Sciatic nerve (tissue), 2 donors: ENCODE measurements at places on chromosomes 5 and 9. TPM values are rescaled to one million over a fixed set of nuclear protein-coding genes. Genes with fewer than 3 reads are reported as not detected.
A peak's percentile ranks its signal among the peaks of the same experiment; 100 is the strongest.

The SH3GLB2 gene
- total RNA-seq, result 158 TPM

The CBY3 gene
- not detected for total RNA-seq

The CARTPT gene
- not detected for total RNA-seq

The OMD gene
- 35.7 TPM for total RNA-seq

- peak; percentile 79 for DNase-seq
Measured at GRCh38 chr5:132103332-132103951, 29.9 kb downstream of the CSF2 start.

DNA sequence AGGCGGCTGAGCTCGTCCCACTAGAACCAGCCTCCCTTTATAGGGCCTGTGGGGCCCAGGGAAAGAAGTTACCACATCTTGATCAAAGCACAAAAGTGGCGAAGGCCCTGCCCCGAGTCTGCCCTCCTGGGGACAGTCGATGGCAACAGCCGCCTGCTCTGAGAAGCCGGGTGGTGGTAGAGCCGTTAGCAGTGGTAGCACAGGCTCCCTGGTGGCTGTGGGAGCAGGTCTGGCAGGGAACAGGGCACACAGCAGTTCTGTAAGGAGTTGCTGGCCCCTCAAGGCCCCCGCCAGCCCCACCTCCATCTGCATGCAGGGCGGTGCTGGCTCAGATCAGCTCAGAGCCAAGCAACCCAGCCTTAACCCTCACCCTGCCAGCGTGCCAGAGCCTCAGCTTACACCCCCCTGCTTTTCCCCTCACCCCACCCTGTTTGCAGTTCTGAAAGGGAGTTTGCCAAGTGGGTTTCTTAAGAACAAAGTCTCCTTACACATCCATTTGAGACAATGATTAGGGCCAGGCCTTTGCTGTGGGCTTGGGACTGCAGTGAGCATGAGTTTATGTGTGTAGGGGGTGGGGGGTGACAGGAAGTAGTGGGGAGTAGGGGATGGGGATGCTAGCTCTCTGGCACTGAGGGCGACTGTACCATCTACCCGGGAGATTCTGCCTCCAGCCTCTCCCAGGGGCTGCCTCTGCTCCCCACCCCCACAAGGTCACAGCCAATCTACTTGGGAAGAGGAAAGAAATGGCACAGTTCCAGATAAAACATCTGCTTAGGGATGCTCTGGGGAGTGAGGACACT lies 11.8 kb downstream of the ACSL6 start:
- DNase-seq, result no peak

DNA sequence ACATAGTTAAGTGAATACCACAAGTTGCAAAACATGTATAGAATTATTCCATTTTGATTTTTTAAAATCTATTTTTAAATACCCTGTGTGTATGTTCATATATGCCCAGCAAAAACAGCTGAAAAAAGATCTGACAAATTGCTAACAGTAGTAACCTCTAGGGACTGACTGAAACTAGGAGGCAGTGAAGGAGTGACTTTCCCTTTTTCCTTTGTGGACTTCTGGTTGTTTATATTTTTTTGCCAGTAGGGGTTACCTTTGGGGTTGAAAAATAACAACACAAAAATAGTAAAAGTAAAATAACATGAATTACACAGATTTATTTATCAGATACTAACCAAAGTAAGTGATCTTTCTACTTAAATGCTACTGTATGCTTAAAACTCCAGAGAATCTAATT lies 2.9 kb downstream of the MEGF9 start:
- no peak for DNase-seq

DNA sequence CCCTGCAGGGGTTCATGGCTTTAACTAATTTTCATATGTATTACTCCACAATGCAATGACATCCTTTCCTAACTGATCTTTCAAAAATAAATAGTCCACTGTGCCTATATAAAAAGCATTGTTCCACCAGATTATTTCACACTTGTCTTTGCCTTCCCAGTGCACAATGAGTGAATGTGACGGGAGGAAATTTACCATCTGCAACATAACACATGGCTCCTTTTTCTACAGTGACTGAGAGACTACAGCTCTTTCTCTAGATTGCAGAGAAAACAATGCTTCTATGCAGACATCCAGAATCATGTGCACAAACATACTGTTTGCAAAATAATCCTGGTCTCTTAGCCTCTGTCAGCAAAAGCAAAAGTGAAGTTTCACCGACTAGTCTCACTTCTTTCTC lies 483.7 kb upstream of the PIK3R1 start:
- no peak for DNase-seq

GRCh38 chr9:125889476-125890419 lies 142.6 kb downstream of the PBX3 start:
- DNase-seq, result peak; percentile 60

DNA sequence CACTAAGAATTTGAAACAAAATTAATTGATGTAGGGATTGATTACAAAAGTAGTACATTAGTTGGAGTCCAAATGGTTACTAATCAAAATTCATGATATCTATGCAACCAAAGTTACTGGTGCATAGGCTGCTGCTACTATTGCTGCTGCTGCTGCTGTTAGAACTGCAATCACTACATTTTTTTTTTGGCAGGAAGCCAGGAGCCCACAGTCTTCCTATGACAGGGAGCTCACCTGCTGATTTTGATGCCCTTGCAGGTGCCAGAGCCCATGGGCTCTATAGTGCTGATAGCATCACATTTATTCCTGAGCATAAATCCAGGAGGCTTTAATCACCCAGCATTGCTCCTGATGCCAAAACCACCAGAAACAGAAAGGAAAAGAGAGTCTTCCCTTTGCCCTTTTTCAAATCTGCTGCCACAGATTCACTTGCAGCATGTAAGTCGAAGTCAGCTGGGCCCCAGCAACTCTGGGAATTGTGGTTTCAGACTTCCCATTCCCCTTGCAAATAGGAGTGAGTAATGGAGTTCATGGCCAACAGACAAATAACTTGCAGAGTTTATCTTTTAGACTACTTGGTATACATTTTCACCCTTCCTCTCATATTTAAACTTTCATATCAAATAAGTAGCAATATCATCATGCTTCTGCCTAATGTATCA lies 17.6 kb downstream of the SLCO6A1 start:
- no peak for DNase-seq

GRCh38 chr5:1974081-1974480 lies 91.4 kb upstream of the IRX4 start:
- no peak for DNase-seq

GRCh38 chr5:177402271-177403043 lies 2.0 kb upstream of the PFN3 start:
- DNase-seq, result peak; percentile 67

DNA sequence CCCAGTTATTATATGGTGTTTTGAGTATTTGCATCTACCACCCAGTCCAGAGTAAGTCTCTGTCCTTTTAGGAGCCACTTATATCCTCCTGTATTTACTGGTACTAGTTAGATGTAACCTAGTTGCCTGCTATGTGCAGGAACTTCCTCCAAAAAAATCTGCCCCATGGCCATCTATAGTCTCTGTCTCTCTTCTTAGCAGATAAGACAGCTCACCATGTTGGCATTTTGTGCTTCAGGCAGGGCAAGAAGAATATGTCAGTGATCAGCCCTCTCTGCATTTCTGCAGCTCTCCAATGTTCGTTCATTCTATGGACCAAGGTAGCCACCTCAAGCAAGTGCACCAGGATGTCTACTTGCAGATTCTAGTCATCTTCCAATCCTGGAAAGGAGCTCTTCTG lies 446.5 kb downstream of the TLE1 start:
- no peak for DNase-seq

DNA sequence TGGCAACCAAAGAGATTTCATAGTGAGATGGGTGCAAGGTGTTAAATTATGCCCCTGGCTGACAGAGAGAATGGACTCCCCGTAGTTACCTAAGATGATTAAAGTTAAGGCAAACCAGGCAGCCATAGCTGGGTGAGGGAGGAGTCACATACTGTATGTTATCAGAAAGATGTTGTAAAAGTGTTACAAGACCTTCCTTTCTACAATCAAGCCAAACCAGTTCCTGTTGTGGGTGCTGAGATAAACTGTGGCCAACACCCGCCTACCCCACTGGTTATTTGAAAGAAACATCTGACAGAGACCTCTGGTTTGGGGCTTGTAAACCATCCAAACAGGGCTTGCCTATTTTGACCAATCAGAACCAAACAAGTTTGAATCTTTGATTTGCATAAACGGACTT lies 684.7 kb upstream of the NUDT12 start:
- DNase-seq, result no peak

DNA sequence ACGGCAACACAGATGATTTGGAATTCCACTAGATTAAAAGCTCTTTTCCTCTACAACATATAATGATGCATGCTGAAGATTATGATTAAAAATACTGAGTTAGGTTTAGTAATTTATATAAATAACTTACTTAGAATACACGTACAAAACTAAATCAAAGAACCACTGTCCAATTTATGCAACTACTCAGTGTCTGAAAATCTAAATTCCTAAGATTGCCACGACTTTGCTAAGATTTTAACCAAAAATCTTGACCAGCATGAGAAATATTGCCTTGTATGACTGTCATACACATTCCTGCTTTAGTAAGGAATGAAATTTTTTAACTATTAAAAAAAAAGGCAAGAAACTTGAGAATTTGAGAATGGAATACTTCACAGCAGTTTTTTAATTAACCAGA lies 292.4 kb downstream of the ZNF608 start:
- DNase-seq, result no peak
